Frontal cortex (tissue), 4 donors: ENCODE measurements at places on chromosomes 1 and 21.
A peak's percentile ranks its signal among the peaks of the same experiment; 100 is the strongest.

DNA sequence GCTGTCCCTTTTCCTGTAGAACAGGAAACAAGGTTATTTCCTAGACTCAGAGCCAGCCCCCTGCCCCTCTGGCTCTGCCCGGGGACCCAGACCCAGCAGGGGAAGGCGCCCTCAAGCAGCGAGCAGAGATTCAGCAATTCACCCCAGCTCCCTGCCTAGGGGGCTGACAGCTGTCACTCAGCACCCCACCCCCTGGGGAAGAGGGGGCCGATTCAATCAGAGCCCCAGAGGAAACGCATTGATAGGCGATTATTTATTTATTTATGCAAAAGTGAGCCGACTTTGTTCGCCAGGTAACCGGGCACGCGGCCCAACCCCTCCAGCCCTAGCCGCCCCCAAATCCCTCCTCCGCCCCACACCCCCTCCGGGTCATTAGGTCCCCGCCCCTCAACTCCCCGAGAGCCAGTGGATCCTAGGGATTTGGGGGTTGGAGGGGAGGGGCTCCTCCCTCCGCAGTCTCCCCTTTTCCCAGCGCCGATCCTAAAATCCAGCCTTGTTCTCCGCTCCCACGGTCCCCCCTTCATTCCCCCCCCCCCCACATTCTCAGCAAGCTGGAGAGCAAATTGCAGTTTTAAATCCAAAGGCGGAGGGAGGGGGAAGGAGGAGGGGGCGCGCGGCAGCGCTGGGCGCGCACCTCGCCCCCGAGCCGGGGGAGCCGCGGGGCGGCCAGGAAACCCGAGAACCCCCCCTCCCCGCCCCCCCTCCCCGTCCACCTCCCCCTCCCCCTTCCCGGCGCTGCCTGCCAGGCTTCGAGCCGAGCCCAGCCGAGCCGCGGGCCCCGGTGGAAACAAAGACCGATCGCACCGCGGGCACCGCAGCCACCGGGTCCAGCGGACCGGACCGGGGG lies 1.3 kb downstream of the AHDC1 start:
- peak; percentile 77 for DNase-seq

DNA sequence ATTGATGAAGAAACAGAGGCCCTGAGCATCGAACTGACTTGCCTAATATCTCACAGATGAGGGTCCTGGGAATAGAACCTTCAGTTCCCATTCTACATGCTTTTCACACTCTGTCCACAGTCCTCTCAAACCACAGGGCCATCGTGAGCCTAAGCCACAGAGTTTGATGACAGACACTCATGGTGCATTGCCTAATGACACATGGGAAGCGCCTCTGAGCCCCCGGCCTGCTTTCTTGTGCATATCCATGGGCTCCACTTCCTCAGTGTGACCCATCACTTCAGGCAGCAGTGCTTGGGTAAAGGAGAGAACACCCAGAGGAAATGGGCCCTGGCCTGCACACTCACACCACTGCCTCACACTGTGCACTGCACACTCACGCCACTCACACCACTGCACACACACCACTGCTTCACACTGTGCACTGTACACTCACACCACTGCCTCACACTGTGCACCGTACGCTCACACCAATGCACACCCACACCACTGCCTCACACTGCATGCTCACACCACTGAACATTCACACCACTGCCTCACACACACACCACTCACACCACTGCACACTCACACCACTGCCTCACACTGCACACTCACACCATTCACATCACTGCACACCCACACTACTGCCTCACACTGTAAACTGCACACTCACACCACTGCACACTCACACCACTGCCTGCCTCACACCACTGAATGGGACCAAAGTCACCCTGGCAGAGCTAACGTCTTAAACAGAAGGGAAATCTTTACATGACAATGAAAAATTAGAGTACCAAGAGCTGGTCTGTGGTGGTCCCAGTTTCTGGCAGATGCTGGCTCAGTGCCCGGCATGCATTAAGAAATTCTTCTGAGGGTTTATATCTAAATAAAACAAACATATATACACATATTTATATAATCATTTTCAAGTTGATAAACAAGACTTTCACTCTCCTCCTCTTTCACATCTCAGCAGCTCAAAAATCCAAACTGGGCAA lies 53.0 kb downstream of the KANK4 start:
- no peak for DNase-seq

DNA sequence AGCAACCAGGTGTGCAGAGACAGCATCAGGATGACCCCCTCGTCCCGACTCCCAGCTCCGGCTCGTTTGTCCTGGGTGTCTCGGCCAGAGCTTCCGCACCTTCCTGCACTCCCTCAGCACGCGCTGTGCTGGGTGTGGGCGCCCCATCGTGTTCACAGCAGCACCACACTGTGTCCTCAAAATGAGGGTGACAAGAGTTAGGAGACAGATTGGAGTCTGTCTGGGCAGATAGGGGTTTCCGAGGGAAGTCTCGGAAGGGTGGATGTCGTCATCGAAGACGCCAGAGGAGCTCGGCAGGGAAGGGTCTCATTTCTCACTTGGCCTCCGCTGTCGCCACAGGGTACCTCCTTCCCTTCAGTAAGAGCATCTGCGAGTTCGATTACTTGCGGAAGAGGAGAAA lies 4.1 kb downstream of the CCDC27 start:
- DNase-seq: no peak

DNA sequence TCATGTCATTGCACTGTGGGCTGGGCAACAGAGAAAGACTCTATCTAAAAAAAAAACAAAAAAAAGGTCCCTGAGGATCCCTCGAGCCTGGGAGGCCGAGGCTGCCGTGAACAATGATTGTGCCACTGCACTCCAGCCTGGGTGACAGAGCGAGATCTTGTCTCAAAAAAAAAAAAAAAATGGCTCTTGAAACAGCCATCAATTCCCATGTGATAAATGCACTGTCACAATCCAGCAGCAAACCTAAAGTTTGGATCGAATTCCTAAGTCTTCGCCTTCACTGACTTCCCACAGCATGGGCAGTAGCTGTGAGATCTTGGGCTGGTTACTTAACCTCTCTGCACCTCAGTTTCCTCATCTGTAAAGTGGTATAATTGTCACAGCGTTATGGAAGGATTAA lies 43.5 kb downstream of the IGSF3 start:
- DNase-seq: no peak

DNA sequence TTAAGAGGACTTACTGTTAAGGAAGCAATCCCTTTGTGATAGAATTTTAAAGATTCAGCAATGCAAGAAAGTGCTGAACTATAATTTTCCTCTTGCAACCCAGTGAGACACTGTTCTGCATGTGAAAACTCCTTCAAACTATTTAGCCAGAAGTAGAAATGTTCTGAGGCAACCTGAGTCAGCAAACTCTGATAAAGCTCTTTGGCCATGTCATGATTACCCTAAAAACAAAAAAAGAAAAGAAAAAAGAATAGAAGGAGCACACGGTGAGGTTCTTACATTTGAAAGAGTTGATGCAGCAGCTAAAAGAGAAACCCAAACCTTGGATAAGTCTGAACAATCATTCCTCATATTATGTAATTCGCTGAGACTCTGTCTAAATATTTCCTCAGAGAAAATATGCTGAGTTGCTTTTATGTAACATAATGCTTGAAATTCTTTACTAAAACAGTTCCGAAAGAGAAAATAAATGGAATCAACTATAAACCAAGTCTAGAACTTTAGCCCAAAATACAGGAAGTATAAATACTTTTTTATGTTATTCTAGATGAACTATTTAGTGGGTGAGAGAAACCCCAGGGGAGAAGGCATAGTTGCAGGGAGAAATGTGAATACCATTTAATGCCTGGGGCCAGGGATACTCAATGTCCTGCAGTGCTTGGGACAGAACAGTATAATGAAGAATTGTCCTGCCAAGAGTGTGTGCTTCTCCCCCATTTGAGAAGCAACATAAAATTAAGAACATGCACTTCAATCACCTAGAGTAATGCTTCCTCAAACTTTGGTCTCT lies 60.0 kb downstream of the INTS7 start:
- DNase-seq: no peak

- no peak for DNase-seq
These were observed 207.0 kb downstream of the SIPA1L2 start for GRCh38 chr1:232422898-232423297.

DNA sequence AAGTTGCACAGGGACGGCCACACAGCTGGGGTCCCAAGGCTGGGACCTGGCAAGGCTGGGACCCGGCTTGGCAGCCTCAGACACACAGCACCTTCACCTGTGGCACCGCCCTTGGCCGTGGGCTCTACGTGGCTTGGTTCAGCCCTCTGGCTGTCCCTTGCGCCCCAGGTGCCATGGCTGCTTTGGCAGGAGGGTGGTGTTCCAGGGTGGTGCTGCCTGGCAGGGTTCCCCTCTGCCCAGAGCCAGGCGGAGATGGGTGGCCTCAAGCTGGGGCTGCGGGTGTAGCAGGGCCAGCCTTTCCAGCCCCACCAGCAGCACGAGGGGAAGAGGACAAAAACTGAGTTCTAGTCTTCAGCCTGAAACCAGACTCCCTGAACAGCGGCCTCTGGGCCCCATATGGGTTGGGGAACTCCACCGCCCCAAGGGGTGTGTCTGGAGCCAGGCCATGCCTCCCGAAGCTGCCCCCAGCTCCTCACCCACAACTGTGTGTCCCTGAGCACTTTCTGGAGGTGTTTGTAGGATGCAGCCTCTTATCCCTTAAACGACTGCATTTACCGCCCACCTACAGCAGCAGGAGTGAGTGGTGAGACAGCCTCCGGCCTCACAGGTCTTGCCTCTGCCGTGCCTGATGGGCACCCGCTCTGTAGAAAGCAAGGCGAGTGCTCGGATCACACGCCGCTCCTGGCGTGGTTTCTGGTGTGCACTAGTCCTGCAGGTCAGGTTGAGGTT lies 92.3 kb downstream of the PDE9A start:
- DNase-seq: no peak

DNA sequence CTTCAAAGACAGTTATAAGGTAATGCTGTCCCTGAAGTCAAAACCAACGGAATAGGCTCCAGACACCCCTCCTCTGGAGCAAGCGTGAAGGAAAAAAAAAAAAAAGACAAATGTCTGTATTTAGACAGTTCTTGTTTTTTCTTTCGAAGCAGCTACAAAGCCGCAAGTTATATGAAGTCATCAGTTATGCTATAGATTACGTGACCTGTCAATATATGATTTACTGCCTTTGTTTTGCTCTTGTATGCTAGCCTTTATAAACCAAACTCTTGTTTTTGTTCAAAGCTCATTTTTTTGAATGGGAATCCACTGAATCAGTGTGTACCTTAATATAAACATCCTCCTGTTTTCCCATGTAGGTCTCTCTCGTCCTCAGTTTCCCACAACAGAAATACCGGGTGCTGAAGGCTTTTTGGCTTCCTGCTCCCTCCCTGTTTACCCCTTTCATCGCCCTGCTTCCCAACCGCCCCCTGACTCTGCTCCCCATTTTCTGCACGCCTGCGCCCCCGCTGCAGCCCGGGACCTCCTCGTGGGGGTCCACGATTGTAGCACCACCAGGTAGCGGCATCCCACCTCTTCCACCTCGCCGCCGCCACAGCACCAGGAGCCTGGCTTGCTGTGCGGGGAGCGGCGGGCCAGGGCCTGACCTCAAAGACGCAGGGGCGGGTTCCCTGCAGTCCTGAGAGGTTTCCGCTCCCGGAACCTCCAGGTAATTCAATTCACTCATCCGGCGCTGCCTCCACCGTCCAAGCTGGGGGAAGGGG lies 5.2 kb upstream of the ZNF678 start:
- no peak for DNase-seq

- no peak for DNase-seq
These were observed 145.9 kb upstream of the ATP1B1 start for GRCh38 chr1:168960595-168960994.
